Activated gamma-delta T cell treated with anti-CD3 and anti-CD28 coated beads, Interleukin-2, amount 50 U/mL, for 16 hours (primary cell): ENCODE measurements at places on chromosomes 2 and 18.

DNA sequence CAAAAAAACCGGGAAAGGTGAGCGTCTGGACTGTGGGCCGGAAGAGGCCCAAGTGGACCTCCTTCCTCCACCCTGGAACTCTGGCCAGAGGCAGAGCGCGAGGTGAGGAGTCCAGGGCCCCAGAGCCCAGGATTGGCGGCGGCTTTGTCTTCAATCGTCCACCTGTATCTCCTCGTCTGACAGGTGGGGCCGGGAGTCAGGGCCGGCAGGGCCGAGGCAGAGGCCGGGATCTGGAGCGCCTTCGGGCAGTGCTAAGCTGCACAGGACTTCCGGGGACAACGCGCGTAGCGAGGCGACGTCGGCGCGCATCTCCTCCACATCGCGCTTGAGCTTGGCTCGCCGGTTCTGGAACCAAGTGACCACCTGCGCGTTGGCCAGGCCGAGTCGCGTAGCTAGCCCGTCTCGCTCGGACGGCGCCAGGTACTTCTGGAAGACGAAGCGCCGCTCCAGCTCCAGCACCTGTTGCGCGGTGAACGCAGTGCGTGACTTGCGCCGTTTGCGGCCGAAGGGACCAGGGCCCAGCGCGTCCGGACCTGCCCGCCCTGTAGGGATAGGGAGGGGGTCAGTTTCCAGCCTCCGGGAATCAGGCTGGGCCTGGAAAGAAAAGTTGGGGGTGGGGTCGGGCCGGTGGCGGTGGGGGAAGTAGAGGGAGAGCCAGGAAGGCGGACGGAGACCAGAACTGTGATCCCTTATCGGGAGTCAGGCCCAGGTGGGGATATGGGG, 1.5 kb downstream of the LBX2 start:
- DNase-seq: no peak

DNA sequence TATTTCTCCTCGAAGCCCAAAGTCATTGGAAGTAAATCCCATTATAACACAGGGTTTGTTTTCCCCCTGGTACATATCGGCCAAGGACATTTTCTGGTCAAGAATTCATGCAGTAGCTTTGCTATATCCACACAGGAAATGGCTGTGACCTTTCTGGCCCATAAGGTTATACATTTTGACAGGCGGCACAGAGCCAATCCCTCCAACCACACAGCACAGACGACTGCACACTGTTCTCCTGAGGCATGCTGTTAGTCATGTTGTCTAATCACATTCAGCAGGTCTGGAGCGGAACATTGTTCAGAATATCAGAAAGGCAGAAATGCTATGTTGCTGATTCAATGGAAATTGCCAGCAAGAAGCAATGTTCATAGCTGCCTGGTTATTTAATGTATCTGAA, 742.3 kb upstream of the SLC8A1 start:
- DNase-seq: no peak

- no peak for DNase-seq
These were observed 262.1 kb downstream of the LPIN1 start for GRCh38 chr2:12008425-12009061.

DNA sequence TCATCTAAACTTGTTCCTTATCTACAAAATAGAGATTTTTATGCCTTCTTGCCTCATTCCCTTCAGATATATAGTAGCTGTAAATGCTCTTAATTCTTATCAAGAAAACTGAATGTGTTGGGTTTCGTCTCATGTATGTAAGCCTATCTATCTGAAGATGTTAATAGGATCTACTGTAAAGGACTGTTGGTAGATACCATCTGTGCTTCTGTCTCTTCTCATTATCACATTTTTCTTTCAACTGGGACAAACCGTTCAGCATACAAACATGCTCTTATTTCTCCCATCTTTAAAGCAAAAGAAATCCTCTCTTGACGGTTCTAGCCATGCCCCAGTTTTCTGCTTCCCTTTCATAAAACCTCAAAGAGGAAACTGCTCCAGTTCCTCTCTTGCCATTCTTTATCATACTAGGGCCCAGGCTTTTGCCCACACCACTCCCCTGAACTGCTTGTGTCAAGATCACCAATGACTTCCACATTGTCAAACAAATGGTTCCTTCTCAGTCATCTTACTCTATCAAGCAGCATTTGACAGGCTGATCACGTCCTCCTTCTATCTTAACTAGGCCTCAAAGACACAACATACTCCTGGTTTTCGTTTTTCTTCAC, 88.7 kb downstream of the ARHGEF33 start:
- DNase-seq: no peak

GRCh38 chr2:56534321-56534720, 350.5 kb downstream of the CCDC85A start:
- DNase-seq: no peak

GRCh38 chr2:196242131-196242620, 70.8 kb upstream of the STK17B start:
- no peak for DNase-seq

DNA sequence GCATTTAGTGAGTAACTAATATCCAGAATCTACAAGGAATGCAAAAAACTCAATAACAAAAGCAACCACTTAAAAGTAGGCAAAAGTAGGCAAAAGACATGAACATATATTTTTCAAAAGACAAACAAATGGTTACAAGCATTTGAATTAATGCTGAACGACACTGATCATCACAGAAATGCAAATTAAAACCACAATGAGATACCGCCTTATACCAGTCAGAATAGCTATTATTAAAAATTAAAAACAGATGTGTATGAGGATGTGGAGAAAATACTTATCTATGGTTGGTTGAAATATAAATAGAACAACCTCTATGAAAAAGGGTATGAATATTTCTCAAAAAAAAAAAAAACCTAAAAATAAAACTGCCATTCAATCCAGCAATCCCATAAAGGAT, 51.7 kb downstream of the SNTG2 start:
- no peak for DNase-seq

DNA sequence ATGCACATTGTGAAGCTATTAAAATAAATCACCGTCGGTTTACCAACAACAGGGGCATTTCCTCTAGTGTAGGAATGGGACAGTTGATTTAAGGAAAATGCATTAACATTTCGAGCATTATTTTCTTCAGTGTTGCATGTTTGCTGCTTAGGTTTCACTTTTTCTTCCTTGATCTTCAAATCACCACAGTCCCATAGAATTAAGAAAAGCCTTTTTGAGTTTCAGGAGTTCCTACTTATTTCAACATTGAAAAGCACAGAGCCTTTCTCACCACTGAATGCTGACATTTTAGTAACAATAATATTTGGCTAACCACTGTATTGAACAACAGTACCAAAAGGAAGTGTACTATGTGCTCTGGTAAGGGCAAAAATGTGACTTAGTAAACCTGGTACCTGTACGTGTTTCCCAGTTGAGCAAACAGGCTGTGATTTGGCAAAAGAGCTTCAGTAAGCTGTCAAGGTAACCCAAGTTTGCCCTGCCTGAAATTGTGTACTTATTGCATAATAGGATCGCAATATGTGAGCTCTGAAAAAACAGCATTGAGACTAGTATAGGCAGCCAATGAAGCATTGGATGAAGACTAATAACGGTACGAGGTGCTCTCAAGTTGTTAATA, 2.2 kb downstream of the LRRTM4 start:
- DNase-seq: no peak

DNA sequence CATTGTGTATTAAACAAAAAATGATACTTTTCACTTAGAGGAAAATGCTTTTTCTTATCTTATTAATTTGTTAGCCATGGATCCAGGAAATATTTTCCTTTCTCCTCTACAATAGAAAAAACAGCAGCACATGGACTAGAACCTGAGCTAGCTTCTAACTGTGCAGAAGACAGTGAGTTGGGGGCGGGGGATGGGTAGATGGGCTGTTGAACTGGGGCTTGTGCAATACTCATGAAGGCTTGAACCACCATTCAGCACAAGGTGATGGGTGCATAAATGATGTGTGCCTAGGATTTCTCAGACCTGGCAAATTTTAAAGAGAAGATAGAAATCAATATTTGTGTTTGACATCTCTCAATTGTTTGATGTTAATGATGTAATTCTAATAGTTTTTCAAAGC, 42.0 kb downstream of the COL5A2 start:
- no peak for DNase-seq

GRCh38 chr2:10883066-10883465, 28.7 kb upstream of the KCNF1 start:
- DNase-seq: no peak

GRCh38 chr18:29146068-29146467, 969.1 kb upstream of the CDH2 start:
- DNase-seq: no peak

- no peak for DNase-seq
These were observed 147.9 kb upstream of the LTBP1 start for GRCh38 chr2:32798829-32799228.

- no peak for DNase-seq
These were observed 35.7 kb downstream of the NRP2 start for GRCh38 chr2:205717999-205718398.

DNA sequence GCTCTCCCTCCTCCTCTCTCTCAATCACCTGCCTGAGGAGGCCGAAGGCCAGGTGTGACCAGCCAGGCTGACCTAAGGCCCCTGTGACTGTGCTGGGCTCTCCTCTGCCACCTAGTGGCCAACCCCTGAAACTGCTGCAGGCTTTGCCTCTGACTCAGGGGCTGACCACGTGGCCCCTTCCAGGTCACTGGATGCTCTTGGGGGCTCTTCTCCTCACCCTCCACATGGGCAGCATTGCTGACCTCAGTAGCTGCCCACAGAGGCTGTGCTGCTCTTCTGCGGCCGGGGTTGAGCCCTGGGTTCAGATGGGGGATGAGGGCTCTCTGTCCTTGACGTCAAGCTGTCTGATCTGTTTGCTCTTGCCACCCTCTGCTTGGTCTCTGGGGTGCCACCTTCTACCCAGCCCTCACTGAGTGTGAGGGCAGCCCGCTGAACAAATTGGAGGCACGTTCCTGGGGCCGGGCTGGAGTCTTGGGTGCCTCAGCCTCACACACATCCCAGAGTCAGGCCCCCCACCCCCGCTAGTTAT, 122.7 kb downstream of the TWIST2 start:
- peak; percentile 19 for DNase-seq

- DNase-seq: no peak
These were observed 257.7 kb downstream of the PTGR3 start for GRCh38 chr18:74951165-74951760.

- DNase-seq: no peak
These were observed 239.3 kb downstream of the PRKCE start for GRCh38 chr2:45890819-45891218.

DNA sequence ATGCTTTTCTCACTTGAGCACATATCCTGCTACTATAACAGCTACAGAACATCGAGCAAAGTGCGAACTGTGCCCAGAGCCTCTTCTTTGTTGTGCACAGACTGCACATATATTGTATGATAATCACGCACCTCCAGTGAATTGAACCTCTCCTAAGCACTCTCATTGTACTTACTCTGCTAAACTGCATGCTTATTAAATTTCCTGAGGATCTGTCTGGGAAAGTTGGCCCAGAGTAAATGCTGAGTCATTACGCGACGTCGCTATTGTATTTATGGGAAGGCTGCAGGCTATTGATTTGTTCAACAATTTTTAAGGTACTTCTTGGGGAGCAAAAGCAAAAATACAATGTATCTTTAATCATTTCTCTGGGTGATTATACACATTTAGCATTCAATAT, 399.6 kb upstream of the DSEL start:
- DNase-seq: no peak

DNA sequence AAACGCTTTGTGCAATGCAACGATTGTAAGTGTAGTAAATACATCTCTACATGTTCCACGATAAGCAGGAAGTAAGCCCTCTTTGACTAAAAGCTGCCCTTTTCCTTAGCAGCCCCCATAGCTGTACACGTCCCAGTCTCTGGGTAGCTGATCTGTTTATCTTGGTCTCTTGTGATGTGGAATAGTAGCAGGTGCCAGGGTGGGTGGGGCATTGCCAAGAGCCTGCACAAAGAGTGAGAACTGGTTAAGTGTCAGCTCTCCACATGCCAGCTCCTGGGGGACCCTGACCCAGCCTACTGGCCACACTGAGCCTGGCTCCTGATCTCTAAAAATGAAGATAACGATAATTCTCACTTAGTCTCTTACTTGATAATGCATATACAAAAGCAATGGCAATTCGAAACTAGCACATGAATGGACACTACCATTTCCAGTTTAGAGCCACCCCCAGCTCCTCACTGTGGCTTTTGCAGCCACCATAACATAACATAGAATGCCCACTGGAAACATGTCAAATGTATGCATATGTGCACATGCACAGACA, 92.3 kb downstream of the MYT1L start:
- no peak for DNase-seq

DNA sequence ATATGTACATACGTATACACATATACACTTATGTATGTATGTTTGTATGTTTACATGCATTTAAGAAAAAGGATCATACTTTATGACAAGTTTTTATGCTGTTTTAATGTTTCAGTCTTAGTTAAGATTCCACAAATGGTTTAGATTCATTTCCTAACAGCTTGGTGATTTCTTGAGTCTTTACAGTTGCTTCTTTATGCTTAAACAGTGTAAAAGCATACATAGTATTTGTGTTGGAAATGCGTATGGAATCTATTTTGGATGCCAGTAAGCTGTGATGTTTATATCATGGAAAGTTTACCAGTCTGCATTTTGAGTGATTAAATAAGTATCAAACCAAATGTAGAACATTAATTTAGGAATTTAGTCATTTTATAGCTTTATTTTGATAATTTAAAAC, 55.4 kb downstream of the AGFG1 start:
- no peak for DNase-seq

DNA sequence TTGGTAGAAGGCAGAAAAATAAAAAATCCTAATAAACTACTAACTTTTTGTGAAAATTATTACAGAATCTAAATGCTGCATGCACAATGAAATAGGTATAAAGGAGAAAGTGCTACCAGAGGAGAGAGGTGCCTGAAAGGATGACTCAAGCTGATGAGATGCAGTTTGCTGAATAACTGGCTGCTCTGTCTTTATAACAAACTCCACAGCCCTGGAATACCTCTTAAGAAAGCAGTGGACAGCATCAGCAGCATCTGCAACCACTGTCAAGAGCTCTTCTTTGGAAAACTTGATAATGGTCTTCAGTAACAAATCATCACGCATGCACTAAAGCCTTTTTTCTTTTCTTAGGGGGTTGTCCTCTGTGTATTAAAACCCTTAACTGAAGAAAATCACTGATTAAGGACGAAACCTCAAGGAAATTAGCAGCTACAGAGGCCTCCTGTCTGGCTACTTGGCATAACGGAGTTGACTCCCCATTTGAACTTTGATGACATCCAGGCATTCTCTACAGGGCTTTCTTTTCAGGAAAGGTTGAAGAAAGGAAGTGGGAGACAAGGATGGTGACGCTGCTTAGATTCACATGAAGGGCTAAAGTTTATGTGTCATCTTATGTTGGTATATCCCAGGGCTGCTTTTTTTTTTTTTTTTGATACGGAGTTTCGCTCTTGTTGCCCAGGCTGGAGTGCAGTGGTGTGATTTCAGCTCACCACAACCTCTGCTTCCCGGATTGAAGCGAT, 28.8 kb downstream of the WDFY1 start:
- no peak for DNase-seq

DNA sequence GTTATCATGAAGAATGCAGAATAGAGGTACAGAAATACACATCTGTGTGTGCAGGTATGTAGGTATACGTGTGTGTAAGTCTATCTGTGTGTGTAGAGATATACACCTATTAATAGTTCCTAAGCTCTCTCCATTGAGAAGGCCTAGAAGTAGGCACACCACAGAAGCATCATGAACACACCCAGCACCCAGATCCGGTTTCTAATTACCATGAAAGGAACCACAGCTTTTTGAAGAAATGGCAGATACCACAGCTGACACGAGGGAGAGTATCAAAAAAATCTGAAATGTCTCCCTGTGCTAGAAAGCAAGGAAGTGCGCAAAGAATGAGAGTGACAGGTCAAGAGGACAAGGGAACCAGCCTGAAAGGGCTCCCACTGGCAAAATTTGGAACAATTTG, 27.7 kb upstream of the AP1S3 start:
- DNase-seq: no peak

GRCh38 chr2:236877972-236878371, 207.7 kb upstream of the COPS8 start:
- DNase-seq: no peak
